Umbilical cord (tissue), 2 donors: ENCODE measurements at places on chromosomes 3 and 15. TPM values are rescaled to one million over a fixed set of nuclear protein-coding genes. Genes with fewer than 3 reads are reported as not detected.

- DNase-seq, result peak; percentile 91
These were observed 26.4 kb upstream of the ATP8B4 start for GRCh38 chr15:50145451-50145872.

DNA sequence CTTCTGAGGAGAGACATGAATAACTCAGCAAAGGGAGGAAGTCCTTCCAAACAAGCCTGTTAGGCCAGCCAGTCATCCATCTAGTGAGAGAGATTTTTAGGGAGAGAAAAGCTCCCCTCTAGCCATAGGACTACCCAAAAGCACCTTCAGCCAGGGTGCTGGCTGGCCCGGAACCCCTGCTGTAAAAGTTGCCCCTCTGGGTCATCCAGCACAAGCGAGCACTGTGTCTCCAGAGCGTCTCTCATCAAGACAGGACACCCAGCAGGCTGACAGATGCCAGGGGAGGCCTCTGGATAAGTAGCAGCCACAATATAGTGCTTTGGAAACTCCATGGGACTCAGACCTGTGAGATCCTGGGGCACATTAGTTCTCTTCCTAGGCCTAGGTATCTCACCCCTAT lies 24.5 kb downstream of the ANXA2 start:
- DNase-seq, result no peak

ERC2 gene
- total RNA-seq, result 33.5 TPM

SRGAP3 gene
- 10.4 TPM for total RNA-seq

CACNA2D2 gene
- 0.24 TPM for total RNA-seq

DNA sequence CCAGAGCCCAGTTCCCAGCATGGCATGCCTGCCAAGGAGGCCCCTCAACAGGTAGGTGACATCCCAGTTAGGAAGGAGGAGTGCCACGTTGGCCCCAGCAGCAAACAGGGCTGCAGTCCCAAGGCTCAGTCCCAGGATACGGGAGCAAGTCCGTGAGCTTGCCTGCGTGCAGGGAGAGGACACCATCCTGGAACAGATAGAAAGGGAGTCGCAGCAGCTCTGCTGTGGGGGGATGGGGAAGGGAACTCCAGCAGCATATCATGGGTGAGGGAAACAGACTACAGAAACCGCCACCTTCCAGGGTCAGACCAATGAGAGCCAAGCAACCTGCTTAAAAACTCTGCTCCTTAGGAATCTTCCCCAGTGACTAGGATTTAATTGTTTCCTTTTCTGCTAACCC lies 9.4 kb upstream of the DYNLT2B start:
- DNase-seq, result no peak

DNA sequence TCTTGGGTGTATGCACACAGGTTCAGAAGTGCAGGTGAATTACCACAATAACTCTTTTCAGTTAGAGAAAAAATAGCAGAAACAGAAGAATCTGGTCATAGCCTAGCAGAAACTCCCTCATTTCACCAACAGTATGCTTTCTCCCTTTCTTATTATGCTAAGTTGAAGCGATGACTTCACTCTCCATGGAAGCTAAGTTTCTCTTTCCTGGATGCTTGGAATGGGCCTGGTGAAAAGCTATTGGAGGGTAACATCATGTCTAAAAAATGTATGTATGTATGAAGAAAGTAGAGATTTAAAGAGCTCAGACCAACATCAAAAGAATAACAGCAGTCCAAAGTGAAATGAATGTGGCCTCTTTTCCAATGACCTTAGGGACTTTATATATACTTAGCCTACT lies 145.5 kb downstream of the TIGIT start:
- DNase-seq, result peak; percentile 6
